ENCODE measurements at places on chromosomes 12 and 14.

GRCh38 chr12:4420138-4420670 lies 25.4 kb downstream of the FGF6 start:
- no peak for DNase-seq

- DNase-seq, result no peak
Observed at GRCh38 chr14:104843442-104844305, 21.4 kb upstream of the CEP170B start.

DNA sequence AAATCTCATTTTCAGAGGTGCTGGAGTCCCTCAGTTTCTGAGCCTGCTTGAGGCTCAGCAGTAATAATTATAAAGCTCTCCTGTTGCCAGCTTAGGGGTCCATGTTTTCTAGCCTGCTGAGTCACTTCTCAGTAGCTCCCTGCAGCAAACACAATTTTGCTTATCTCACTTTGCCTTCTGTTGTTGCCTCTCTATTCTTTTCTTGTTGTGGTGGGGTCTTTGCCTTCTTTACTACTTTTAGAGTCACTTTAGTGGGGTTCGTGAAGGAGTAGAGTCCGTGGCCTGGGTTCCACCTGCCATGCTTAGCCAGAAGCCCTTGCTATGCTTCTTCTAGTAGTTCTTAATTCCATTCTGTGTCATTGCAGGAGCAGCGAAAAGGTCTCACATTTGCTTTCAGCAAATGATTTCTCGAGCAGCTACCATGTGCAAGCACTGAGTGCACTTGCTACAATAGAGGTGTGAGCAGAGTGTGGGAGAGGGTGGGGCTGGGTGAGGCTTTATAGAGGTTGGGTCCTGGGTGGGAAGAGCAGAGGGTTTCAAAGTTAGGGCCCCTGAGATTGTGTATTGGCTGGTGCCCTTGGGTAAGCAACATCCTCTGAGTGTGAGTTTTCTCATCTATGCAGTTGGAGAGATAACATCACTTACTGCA lies 114.3 kb downstream of the ADCK1 start:
- DNase-seq, result no peak

GRCh38 chr14:61462566-61463193 lies 141.3 kb downstream of the PRKCH start:
- DNase-seq, result peak; percentile 90

GRCh38 chr14:91649930-91650329 lies 82.0 kb downstream of the CATSPERB start:
- DNase-seq, result peak; percentile 28

All from foreskin fibroblast (primary cell).